Fibroblast of villous mesenchyme (primary cell): ENCODE measurements at places on chromosomes 13 and 19. TPM values are rescaled to one million over a fixed set of nuclear protein-coding genes. Genes with fewer than 3 reads are reported as not detected.

The KANK3 gene
- total RNA-seq: under 0.01 and 0.64 TPM in 2 replicates

The SYNGR4 gene
- not detected in 2 replicates for total RNA-seq

The NEK5 gene
- under 0.01 TPM in 2 replicates for total RNA-seq

The KIR2DL4 gene
- total RNA-seq: not detected in 2 replicates

The OR7D2 gene
- total RNA-seq: 0.43 TPM in 1 of 2 replicates, not detected in the other

The TUBB4A gene
- not detected in 2 replicates for total RNA-seq

GRCh38 chr13:79684371-79684770, 203.4 kb downstream of the NDFIP2 start:
- no peak for DNase-seq

GRCh38 chr13:27080018-27080948, 91.3 kb downstream of the USP12 start:
- DNase-seq: no peak

- DNase-seq: no peak
These were observed 47.8 kb upstream of the TCF3 start for GRCh38 chr19:1699998-1700732.

DNA sequence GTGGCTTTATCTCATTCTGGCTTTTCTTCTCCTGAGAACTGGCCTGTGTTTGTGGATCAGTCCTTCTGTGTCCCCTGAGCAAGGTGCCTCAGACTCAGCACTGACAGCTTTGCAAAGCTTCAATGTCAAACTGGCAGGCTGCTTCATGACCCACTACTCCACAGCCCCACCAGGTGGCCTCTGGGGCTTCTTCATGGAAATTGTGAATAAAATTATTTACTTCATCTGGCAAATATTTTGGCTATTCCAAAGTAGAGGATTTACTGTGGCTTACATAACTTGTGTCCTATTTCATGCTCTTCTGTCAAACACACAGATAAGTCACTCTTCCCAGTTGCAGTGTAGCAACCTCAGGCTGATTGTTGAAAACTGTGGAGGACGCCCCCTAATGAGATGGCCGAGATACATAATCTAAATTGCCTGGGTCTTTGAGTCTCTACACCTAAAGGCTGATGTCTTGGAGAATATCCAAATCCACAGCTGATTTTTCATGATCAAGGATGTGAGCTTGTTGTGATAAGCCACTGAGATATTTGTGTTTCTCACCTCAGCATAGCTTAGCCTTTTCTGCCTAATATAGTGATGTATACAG, 721.9 kb upstream of the SLC10A2 start:
- DNase-seq: no peak

DNA sequence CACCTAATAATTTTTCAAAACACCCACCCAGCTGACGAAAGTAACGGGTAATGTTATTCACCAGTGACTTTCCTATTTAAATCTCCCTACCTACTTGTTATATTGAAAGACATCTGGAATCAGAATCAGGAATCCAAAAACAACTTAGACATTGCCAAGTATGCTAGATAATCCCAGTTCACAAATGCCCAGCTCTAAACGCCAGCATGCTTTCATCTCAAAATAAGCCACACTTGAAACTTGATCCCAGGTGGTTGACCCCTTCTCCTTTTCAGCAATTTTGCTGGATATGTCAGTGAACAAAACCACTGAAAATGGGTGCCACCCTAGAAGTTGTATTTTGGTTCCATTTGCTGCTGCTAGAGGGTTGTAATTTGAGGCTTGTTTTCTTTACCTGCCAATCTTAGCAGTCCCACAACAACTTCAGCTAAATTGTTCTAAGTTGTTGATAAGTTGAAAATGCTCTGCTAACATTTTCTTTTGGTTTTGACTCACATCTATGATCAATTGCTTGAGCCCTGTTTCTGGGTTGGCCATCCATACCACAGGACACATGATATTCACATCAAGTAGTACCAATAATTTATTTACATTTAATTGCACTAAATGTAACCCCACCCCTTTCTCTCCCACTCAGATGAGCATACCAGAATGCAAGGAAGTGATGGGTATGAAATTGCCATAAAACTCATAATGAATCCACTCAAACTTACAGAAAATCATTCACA, 66.4 kb downstream of the DCT start:
- DNase-seq: no peak

DNA sequence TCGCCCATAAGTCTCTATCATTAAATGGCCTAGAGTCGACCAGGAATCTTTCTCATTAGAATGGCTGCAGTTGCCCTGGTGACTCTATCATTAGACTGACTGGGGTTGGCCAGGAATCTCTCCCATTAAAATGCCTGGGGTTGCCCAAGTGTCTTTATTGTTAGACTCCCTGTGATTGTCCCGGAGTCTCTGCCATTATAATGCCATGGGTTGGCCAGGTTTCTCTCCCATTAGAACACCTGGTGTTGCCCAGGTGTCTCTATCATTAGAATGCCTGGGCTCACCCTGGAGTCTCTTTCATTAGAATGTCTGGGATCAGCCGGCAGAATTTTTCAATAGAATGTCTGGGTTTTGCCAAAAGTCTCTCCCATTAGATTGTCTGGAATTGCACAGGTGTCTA, 1459.3 kb downstream of the UQCRFS1 start:
- no peak for DNase-seq

DNA sequence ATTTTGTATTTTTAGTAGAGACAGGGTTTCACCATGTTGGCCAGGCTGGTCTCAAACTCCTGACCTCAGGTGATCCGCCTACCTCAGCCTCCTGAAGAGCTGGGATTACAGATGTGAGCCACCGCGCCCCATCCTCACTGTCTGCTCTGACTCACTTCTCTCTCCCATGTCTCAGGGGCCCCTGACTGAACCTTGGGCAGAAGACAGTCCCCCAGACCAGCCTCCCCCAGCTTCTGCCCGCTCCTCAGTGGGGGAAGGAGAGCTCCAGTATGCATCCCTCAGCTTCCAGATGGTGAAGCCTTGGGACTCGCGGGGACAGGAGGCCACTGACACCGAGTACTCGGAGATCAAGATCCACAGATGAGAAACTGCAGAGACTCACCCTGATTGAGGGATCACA, 5.0 kb downstream of the SIGLEC9 start:
- no peak for DNase-seq

GRCh38 chr13:78595495-78596398, 7.6 kb downstream of the POU4F1 start:
- no peak for DNase-seq

DNA sequence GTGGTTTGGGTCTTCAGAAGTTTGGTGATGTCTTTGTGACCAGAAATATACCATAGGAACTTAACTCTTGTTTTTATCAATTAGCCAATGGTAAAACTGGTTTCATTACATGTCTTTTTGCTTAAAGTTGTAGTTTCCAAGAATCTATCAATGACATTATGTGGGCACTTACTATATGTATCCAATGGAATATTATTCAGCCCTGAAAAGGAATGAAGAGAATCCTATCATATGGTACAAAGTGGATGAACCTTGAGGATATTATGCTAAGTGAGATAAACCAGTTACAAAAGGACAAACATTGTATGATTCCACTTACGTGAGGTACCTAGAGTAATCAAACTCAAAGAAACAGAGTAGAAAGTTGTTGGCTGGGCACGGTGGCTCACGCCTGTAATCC, 26.4 kb downstream of the RCBTB1 start:
- DNase-seq: no peak

DNA sequence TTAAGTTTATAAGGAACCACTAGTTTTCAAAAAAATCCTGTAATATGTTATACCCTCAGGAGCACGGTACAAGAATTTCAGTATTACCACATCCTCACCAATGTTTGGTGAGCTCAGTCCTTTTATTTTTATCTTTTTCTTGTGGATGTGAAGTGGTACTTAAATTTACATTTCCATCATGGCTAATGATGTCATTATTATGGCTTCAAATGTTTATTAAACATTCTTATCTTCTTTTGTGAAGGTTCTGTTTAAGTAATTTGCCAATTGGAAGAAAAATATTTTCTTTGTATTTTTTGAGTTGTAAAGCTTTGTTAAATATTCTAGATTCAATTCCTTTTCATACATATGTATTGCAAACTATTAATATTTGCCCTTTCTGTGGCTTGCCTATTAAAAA, 291.0 kb downstream of the ENOX1 start:
- DNase-seq: no peak

DNA sequence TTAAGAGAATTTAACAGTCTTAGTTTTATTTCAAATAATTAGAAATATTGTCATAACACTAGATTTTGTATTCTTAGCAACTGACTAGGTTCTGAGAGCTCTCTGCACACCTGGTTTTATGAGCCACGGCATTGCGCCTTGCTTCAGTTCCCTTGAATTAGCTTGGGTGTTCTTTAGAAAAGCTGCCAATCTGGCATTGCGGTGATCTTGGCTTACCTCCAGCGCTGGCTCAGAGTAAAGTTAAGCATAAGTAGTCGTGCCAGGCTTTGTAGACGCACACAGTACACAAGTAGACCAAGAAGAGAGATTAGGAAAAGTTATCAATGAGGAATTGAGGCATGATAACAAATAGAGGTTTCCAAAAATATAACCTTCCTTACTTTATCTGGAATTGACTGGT, 45.7 kb downstream of the TPP2 start:
- DNase-seq: no peak

DNA sequence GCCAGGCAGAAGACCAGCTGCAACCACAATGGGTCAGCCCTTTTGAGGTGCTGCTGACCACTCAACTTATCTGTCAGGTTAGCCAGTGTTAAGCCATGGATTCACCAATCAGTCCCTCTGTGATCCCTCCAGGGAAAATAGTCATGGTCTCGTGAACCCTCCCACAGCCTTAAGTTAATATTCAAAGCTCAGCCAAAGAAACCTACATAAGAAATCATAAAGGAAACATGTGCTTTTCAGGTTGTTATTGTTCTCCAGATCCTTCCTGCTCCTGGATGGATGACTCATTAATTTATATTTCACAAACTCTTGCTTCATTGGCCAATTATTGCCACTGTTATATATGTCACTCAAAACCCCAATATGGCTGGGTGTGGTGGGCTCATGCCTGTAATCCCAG, 161.9 kb downstream of the B3GLCT start:
- peak; percentile 2 for DNase-seq

DNA sequence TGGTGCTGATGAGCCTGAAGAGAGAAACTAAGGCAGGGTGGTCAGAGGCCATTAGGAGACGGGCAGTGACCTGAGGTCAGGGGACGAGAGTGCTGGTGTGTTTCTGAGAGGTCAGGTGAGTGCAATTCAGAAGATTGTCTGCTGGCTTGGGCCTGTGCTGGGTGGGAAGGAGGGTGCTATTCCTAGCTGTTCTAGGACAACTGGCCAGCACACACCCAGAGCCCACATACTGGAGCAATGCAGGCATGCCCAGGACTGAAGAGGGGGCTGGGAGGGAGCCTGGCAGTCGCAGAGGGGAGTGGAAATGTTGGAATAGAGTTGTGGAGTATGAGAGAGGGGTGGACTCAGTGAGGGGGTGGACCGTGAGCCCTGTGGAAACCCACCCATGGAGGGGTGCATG, 16.5 kb downstream of the ARHGEF7 start:
- DNase-seq: no peak

GRCh38 chr13:113962975-113963374, 10.9 kb downstream of the C13orf46 start:
- no peak for DNase-seq
